GM18507 (cell line): ENCODE measurements at places on chromosomes 2 and 18.

- DNase-seq: no peak
These were observed 47.8 kb upstream of the CAVIN2 start for GRCh38 chr2:191894681-191895147.

DNA sequence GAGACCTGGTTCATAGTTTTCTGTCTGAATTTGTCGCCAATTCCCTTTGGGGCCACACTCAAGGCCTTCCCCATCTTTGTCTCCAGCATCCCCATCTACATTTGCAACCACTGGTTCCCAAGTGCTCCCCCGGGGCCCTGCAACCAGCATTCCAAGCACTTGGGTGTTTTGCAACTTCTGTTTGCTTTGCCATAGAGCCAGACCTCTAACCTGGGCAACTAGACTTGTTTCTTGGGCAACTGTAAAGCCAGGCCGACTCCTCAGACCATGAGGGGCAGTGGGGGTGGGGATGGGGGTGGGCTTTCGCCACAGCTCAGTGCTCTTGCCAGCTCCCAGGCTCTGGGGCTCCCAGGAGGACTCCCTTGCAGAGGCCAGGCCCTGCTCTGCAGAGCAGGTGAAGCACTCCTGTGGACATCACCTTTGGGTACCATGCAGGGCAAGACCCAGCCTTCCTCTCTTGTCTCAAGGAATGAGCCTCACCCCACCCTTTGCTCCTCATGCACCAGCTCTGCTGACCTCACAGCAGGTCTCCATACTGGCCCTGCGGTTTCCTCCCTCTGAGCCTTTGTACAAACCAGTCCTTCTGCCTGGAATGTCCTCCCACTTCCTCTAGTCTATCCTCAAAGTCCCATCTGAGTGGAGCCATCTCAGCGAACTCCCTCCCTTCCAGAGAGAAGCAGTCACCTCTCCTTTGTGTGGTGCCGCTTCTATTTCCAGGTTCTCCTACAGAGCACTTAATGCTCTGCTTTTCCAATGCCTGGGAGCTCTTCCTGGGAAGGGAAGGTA lies 126.7 kb upstream of the MYCN start:
- DNase-seq: no peak

- no peak for DNase-seq
These were observed 1.5 kb downstream of the MALL start for GRCh38 chr2:110113961-110114591.

GRCh38 chr2:209046163-209046562 lies 377.7 kb upstream of the MAP2 start:
- no peak for DNase-seq

GRCh38 chr2:55949613-55950012 lies 26.0 kb upstream of the EFEMP1 start:
- DNase-seq: no peak

- no peak for DNase-seq
These were observed 189.7 kb upstream of the REV1 start for GRCh38 chr2:99679518-99679917.

GRCh38 chr18:44453505-44453904 lies 227.2 kb upstream of the SETBP1 start:
- no peak for DNase-seq

DNA sequence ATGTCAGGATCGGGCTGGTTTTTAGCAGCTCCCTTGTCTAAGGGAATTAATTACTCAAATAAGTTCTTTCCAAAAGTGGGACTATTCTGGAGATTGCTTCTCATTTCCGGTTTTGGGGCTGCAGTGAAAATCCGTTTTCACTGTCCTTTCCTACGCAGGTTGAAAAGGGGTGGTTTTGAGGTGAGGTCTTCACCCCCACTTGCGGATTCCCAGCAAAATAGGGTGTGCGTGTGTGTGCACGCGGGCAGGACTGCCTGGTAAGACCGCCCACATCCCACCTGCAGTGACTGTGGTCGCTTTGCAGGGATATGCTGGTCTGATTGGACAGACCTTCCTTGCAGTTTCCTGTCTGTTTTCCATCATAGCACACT lies 472 bp upstream of the PLEKHM3 start:
- DNase-seq: no peak

GRCh38 chr2:233179848-233180366 lies 71.6 kb upstream of the ATG16L1 start:
- DNase-seq: no peak

- DNase-seq: no peak
These were observed 13.1 kb upstream of the CCNYL1 start for GRCh38 chr2:207698301-207698700.

DNA sequence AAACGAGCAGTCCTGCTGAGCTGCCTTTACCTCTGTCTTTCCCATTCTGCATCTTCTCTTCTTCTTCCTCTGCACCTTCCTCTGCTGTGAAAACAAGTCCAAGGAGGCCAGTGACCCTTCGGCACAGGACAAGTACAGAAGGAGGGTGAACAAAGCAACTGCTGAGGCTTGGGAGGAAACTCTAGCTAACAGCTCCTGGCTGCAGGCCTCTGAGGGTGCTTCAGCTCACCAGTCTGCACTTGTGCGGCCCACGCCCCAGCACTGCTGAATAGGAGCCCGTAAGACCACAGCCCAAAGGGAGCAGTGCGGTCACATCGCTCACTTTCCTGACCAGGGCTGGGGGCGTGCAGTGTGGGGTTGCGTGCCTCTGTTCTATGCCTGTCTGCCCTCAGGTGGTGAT lies 42.1 kb upstream of the DNMT3A start:
- DNase-seq: no peak

GRCh38 chr2:212414767-212415211 lies 123.8 kb downstream of the ERBB4 start:
- no peak for DNase-seq

GRCh38 chr2:8628179-8628865 lies 53.5 kb upstream of the ID2 start:
- DNase-seq: no peak

DNA sequence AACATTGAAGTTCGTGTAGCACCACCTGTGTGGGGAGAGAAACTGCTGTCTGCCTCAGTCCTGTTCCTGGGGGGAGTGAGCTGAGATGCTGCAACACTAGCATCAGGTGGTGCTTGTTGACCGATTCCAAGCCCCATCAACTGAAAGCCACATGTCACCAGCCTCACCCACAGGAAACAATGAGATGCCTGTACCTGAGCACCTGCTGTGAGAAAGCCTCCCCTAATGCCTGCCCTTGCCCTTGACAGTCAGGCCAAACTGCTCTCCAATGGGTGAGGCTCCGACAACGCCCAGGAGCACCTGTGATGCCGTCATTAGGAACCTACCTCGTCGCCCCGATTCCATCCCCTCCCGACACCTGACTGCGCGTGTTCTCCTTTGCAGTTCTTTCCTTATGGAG lies 104.6 kb downstream of the SMC6 start:
- DNase-seq: no peak

- DNase-seq: no peak
These were observed 332.1 kb upstream of the SOX11 start for GRCh38 chr2:5360081-5360480.

DNA sequence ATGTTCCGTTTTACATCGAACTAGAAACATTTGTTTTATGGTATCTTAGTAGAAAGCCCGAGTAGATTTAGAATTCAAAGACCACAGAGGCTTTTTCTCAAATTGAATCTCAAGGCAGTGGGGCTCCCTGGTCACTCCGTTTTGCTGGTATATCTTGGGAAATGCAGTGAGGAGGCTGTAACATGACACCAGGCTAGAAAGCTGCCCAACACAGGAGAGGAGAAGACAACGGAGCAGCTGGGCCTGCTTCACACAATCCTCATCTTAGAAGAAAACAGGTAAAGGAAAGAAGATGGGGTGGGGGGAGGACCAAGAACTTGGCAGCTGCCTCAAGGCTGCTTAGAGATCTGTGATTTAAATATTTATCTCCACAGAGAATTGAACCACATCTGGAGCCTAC lies 38.3 kb upstream of the EPB41L3 start:
- DNase-seq: no peak
